ENCODE measurements at places on chromosomes 7 and 10.

GRCh38 chr10:71126432-71126831, 85.9 kb upstream of the UNC5B start:
- DNase-seq: no peak

GRCh38 chr10:52210161-52210560, 103.9 kb upstream of the DKK1 start:
- DNase-seq: no peak

DNA sequence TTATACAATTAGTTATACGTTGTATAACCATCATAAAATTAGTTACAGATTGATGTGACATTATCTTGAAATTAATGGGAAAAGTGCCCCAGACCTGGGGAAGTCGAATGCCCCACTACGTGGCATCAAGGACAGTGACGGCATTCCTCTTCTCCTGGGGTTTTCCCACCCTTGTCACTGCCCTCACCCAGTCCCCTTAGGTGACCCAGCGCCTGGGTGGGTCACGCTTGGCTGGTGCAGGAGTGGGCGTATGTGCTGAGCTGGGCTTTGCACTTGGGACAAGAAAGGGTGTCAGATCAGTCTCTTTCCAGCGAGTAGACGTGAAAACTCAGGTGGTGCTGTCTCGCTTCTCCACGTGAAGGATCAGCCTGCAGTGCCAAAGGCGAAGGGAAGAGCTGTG, 7.6 kb downstream of the FOXK1 start:
- DNase-seq: no peak

DNA sequence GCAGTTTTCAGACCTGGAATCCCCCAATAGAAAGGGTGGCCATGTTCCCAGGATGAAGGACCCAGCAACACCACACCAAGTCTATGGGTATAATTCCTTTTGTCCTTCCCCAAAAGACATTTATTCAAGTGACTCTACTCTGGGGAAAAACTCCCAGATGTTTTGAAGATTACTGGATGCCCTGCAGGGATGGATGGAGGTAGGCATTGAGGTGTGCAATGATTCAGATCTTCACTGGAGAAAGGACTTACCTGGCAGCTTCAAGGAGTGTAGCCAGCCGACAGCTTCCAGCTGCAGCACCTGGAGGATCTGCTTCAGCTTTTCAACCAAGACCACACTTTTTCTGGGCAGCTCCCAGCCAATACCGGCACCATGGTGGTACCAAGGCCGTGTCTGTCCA, 172.0 kb downstream of the BAMBI start:
- DNase-seq: no peak
